Islet precursor cell (in vitro differentiated cells): ENCODE measurements at places on chromosomes 11 and 22.
A peak's percentile ranks its signal among the peaks of the same experiment; 100 is the strongest.

GRCh38 chr11:77310721-77311120 lies 9.2 kb upstream of the GDPD4 start:
- DNase-seq, result no peak

DNA sequence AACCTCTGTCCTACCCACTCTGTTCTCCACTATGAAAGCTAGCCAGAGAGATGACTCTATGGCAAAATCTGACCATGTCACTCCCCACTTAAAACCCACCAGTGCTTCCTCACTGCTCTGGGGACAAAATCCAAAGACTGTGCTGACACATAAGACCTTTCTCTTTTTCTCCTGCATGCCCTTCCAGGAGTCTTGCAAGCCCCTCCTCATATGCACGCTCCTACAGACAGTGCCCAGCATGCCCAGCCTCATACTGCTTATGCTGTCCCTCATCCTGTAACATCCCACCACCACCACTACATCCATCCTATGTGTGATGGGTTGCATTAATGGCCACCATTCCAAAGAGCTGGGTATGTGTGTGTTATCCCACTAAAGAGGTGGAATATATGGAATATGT lies 118.3 kb downstream of the BUD13 start:
- DNase-seq, result peak; percentile 10

DNA sequence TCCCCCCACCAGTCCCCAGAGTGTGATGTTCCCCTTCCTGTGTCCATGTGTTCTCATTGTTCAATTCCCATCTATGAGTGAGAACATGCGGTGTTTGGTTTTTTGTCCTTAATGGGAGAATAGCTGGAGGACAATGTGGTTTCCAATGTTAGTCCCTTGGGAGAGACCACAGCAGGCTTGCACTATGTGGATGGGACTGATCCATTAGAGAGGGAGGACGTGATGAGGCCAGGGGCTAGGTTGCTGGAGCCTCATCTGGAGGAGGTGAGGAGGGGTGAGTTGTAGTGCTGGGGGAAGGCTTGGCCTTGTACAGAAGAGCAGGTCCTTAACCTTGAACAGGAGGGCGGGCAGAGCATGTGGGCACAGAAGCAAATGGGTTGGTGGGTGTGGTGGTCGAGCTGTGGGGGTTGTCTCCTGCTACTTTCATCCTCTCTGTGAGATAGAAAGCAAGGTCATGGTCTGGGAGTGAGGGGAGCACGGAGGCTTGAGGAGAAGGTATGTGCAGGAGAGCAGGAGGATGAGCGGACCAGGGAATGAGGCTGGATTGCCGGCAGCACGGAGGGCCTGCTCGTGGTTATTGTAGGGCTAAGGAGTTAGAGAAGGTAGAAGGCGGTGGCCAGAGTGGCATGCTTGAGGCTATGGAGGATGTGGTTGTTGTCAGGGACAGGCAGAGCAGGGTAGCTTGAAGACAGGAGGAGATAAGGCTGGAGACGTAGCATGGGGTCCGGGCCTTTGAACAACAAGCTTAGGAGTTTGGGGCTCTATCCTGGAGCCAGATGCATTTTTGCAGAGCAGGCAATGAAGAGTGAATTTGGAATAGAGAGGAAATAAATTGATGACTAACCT lies 11.2 kb upstream of the SREBF2 start:
- DNase-seq, result no peak

DNA sequence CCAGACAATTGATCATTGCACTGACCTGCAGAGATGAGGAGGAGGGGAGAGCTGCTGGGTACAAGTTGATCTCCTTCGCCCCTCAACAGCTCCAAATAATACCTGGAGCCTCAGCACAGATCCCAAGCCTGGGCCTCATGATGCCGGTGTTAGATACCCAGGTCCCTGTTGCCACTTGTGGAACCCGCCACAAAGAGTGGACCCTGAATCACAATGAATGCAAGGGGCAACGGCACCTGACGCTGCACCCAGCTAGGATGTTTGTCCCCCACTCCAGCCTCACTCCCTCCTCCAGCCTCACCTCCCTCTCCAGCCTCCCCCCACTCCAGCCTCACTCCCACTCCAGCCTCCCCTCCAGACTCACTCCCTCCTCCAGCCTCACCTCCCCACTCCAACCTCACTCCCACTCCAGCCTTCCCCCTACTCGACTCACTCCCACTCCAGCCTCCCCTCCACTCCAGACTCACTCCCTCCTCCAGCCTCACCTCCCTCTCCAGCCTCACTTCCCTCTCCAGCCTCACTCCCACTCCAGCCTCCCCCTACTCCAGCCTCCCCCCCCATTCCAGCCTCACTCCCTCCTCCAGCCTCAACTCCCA lies 879.0 kb downstream of the BRD1 start:
- peak; percentile 27 for DNase-seq

- DNase-seq, result no peak
These were observed 10.0 kb upstream of the CD5 start for GRCh38 chr11:61092280-61092766.

- peak; percentile 77 for DNase-seq
These were observed 43.6 kb downstream of the CACNG2 start for GRCh38 chr22:36659762-36660509.

GRCh38 chr11:2775083-2775625 lies 75.4 kb upstream of the KCNQ1OT1 start:
- DNase-seq, result peak; percentile 47

- DNase-seq, result no peak
These were observed 99.6 kb downstream of the FAM168A start for GRCh38 chr11:73498343-73498742.

GRCh38 chr11:12629601-12630313 lies 44.5 kb upstream of the TEAD1 start:
- DNase-seq, result no peak

- DNase-seq, result no peak
These were observed 2.5 kb downstream of the TBC1D22A start for GRCh38 chr22:46764779-46765485.

DNA sequence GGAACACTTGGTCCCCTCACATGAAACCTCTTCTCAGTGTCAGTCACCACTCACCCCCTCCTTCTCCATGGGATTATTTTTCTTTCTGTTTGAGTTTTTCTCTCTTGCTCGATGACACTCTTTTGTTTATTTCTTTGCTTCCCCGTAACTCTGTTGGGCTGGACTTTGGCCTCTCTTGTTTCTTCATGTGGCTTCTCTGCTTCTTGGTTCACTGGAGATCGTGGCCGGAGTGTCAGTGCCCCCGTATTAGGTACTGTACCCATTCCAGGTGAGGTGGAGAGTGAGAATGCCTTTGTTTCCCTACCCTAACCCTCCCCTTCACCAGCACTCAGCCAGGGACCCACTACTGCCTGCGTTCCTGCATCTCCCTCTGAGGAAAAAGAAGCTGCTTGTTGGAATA lies 32.5 kb downstream of the CYB5R2 start:
- DNase-seq, result no peak

DNA sequence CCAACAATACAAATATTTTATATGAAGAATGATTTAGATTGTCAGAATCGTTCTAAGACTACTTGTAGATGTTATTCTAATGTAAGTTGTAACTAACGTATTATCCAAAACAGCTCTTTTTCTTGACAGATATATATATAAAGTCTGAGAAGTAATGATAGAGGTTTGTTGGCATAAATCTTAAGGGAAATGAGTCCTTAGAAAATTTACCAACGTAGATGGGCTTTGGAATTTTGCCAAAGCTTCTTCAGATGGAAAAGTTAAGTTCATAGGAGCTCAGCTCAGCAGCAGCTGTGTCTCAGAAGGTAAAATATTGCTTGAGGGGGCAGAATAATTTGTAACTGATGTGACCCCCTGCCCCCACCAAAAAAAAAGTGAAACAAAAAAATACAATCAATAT lies 66.7 kb downstream of the BID start:
- DNase-seq, result no peak

- DNase-seq, result peak; percentile 53
These were observed 28.5 kb downstream of the DCDC1 start for GRCh38 chr11:31340903-31341572.

DNA sequence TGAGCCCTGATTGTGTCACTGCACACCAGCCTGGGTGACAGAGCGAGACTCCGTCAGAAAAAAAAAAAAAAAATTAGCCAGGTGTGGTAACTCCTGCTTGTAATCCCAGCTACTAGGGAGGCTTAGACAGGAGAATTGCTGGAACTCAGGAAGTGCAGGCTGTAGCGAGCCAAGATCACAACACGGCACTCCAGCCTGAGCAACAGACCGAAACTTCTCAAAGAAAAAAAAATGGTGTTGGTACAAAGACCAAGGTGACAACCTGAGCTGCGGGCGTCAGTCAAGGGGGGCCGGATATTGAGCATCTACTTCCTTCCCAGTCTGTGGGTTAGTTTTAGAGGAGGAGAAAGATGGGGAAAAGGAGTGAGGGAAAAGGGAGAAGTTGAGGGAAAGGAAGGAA lies 48.5 kb upstream of the HSPA8 start:
- no peak for DNase-seq

GRCh38 chr11:40170078-40170477 lies 1289.4 kb downstream of the LRRC4C start:
- DNase-seq, result no peak

- DNase-seq, result no peak
These were observed 9.6 kb downstream of the GNAZ start for GRCh38 chr22:23079814-23080521.

DNA sequence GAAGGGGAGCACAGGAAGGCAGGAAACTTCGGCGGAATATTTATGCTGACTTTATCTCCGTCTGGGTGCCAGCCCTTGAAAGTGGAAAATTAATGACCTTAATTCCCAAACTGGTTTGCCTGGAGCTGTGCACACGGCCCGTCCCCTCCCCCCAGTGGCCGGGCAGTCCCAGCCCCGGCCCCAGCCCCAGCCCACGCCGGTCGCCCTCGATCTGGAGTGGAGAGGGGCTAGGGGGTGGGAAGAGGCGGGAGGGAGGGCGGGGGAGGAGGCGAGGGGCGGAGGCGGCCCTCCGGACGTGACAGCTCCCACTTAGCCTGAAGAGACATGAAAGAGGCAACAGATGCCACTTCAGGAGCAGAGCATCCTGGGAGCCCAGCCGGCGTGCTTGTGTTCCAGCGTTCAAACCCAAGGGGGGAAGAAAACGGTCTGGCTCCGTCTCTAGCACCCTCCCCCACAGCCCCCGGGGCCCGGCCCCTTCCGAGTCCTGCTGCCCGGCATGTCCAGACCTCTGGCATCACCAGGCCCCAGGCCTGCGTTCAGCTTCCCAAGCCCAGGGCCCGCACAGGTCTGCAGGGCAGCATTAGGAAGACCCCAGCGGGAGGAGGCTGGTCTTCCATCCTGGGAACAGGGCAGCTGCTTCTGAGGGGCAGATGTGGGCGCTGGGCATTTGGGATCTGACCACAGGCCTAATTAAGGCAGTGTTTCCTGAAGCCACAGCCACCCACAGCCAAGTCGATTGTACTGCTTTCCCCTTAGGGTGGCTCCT lies 20.0 kb upstream of the LMO1 start:
- DNase-seq, result peak; percentile 93

GRCh38 chr22:44207173-44207980 lies 26.7 kb downstream of the PARVG start:
- peak; percentile 48 for DNase-seq

DNA sequence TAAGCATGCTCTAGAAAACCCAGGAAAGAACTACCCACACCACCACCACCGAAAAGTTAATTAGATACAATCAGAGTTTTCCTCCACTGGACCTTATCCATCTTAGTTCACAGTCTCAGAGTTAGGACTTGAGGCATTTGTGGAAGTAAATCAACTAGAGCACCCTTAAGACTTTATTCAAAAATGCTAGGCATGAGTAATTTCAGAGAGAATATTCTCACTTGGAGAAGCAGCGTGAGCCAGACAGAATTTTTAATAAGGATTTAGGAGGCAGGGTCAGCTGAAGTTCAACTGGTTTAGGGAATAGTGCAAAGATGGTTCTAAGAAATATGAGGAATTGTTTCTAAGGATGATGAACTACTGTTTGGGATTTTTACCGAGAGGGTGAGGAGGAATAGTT lies 1.2 kb upstream of the OLFML1 start:
- DNase-seq, result no peak

DNA sequence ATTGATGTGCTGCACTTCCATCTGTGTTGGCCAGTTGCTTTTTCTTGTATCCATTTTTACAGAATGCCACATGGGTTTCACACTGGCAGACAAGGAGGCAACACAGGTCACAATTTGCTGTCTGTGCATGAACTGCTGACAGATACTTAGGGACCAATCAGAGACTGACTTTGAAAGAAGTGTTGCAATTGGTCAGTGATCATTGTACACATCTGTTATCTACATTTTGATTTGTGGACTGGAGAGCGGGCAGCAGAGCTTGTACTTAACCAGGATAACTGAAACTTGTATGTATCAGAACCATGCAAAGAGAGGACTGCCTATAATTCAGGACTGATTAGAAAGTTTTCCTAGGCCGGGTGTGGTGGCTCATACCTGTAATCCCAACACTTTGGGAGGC lies 21.8 kb downstream of the PRR5 start:
- DNase-seq, result no peak

- peak; percentile 73 for DNase-seq
These were observed 21.3 kb upstream of the NELL1 start for GRCh38 chr11:20647976-20648565.

DNA sequence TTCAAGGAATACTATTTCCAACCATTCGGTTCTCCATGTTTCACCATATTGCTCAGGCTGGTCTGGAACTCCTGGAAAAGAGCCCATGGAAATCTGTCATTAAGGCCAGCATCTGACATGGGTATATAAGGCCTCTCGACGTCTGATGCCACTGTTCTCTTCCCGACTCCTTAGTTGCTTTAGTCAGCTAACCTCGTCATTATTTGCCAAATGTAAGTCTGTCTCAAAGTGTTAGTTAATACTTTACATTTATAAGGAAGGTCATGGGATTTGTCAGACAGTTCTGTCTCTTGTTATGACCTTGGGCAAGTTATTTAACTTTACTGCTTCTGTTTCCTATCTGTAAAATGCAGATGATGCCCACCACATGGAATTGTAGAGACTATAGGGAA lies 1.6 kb downstream of the MRPL48 start:
- no peak for DNase-seq

DNA sequence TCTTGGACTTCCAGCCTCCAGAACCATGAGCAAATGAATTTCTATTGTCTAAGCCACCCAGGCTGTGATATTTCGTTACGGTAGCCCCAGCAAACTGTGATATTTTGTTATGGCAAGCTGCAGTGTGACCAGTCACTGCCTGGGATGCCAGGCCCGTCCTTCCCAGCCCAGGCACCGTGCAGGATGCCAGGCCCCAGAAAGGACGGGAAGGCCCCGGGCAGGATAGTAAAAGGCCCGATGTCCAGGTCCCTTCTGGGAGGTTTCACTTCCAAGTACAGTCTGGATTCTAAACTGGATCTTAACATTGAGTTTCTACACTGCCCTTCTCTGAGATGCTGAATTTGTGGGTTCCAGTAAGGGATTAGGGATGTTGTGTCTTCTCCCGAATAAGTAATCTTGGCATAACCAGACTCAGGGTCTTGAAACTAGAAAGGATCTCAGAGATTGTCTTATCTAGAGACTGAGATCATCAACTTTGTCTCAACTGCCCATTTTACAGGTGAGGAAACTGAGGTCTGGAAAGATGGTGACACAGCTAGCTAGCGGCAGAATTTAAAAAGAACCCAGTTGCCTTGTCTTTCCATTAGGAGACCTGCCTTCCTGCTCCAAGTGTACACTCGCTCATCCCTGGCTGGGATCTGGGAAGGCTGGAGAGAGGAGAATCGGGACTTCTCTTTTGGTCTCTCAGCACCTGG lies 19.9 kb downstream of the RPUSD4 start:
- DNase-seq, result no peak
